NCI-H524 treated with DMSO at 0.1 percent for 48 hours (cell line): ENCODE measurements at places on chromosomes 16 and 17.

DNA sequence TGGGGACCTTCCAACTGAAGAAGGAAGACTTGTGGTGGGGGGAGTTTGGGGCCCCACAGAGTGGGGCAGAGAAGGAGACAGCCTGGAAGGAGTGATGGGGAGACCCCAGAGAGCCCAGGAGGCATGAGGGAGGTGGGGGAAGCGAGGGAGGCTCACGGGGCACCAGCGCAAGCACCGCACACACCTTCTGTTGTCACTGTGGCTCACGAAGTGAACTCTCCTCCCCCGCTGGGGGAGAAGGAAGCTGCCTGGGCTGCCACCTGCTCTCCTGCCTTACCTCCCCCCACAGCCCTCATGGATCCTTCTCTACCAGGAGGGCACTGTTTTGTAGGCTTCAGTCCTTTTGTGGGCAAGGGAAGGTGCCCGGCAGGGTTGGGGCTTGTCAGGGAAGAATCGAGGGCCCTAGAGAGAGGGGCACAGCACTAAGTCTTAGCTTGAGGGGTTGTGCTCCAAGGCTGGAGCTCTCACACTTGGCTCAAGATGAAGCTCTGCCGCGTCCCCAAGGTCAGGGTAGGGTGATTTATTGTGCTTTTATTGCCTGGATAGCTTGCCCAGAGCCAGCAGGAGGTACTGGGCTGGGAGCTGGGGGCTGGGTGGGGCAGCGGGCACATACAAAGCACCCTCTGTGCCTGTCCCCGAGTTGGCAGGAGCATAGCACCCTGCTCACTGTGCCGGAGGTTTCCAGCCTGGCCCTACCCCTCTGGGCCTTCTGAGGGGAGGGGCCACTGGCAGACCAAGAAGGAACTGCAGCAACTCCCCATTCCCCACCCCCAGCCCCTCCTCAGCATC is 4.6 kb upstream of the STARD3 start:
- DNase-seq, result no peak

DNA sequence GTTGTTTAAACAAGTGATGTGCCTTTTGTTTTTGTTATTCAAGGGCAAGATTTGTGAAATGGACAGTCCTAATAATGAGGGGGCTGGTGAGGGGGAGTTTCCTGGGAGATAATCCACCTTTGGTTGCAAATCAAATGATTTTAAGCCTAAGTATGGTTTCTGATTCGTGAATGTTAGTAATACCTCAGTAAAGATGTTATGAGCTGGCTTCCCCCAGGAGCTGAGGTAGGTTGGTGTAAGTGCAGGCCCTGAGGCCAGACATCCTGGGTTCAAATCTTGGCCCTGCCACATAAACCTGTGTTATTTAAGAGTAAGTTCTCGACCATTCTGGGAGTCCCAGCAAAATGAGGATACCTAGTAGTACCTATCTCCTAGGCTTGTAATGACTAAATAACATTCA is 1.5 kb downstream of the SNX29 start:
- no peak for DNase-seq

GRCh38 chr17:41848788-41849187 is 11.2 kb downstream of the KLHL10 start:
- DNase-seq, result no peak

- DNase-seq, result peak; percentile 49
Observed at GRCh38 chr17:74816905-74817620, 40.9 kb upstream of the NAT9 start.

DNA sequence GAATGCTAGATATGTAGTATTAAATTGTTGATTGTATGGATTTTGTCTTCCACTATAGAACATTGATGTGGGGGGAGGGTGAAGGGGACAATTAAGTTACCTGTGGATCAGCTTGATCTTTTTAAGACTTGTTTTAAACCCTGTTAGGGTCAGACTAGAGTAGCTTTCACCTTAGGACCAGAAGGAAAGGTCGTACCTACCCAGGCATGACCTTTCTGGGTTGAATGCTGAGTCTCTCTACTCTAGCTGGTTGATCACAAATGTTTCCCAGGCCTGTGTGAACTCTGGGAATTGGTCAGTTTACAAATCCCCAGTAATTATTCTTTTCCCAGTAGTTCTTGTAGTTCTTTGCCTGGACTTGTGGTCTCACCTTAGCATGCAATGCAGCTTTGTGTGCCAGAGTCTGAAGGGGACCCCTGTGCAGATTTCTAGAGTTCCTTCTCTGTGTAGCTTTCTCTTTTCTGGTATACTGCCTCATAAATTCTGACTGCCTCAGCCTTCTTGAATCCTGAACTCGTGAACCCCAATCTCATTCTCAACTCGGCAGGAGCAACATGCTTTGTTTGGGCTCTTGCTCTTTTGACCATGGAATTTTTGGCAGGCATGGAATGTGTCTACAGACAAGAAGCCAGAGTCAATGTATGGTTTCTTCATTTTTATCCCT is 54.1 kb downstream of the VMP1 start:
- DNase-seq, result no peak

- DNase-seq, result no peak
Observed at GRCh38 chr17:81150377-81151077, 14.8 kb upstream of the PVALEF start.

DNA sequence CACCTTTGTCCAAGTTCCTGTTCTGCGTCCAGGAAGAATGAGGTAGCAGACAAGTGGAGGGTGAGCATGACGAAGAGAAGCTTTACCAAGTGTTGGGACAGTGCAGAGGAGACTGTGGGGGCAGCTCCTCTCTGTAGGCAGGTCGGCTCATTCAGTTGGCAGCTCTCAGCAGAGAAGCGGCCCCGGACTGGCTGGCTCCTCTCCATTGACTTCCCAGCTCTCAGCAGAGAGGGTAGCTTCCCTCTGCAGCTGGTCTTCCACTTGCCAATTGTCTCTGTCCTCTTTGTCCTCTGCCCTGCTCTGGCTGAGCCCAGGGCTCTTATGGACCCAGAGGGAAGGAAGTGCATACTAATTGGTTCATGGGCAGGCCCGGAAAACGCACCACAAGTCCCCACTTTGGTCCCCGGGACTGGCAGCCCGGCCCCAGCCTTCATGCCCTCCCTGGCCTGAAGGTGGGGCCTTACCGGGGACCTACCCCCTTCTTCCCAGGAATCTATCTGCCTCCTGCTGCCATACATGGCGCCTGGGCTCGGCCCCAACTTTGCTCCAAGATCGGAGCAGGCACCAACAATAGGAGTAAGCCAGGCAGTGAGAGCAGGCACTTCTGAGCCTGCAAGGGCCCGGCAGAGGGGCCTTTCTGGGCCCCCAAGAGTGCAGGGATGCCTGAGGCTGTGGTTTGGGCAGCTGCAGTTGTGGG is 10.1 kb downstream of the KCTD5 start:
- no peak for DNase-seq

- no peak for DNase-seq
Observed at GRCh38 chr17:60416368-60416925, 5.8 kb upstream of the CHCT1 start.
